ENCODE measurements at places on chromosomes 2 and 18.

- DNase-seq, result no peak
These were observed 1529.8 kb downstream of the RPIA start for GRCh38 chr2:90221300-90221651.

GRCh38 chr2:230219419-230220331 lies at the start of gene SP110:
TSS of gene SP110 (minus strand) at chr2:230219984. CDS start at chr2:230216927, 3,057 bp downstream.
- DNase-seq, result peak; percentile 81

GRCh38 chr2:70730730-70731129 lies 37.3 kb downstream of the ADD2 start:
- no peak for DNase-seq

DNA sequence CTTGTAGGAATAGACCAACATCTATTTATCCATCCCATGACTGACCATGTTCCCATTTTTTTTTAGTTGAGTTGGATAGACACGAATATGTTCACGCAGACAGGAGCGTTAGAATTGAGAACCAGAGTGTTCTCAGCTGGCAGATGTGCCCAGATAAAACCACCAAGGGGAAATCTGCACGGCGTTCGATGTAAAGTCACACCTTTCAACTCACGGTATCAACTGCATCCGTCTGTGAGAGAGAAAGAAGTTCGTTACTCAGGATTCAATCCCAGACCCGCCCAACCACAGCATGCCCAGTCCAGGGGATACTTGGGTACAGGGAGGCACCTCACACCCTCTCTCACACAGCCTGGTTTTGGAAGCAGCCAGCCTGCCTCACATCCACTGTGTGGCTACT lies 26.1 kb downstream of the MAL start:
- no peak for DNase-seq

- no peak for DNase-seq
These were observed 384.5 kb upstream of the MMADHC start for GRCh38 chr2:149972066-149972465.

GRCh38 chr2:42964439-42965083 lies 172.2 kb upstream of the HAAO start:
- no peak for DNase-seq

GRCh38 chr2:16855183-16855582 lies 189.5 kb upstream of the CYRIA start:
- DNase-seq, result no peak

- DNase-seq, result no peak
These were observed 1.3 kb downstream of the LRRTM4 start for GRCh38 chr2:77520641-77521547.

- no peak for DNase-seq
These were observed 23.0 kb downstream of the MPP4 start for GRCh38 chr2:201675454-201675853.

- no peak for DNase-seq
These were observed 8.2 kb downstream of the DPP10 start for GRCh38 chr2:114450639-114451038.

- DNase-seq, result no peak
These were observed 52.7 kb upstream of the CYP1B1 start for GRCh38 chr2:38128653-38129052.

DNA sequence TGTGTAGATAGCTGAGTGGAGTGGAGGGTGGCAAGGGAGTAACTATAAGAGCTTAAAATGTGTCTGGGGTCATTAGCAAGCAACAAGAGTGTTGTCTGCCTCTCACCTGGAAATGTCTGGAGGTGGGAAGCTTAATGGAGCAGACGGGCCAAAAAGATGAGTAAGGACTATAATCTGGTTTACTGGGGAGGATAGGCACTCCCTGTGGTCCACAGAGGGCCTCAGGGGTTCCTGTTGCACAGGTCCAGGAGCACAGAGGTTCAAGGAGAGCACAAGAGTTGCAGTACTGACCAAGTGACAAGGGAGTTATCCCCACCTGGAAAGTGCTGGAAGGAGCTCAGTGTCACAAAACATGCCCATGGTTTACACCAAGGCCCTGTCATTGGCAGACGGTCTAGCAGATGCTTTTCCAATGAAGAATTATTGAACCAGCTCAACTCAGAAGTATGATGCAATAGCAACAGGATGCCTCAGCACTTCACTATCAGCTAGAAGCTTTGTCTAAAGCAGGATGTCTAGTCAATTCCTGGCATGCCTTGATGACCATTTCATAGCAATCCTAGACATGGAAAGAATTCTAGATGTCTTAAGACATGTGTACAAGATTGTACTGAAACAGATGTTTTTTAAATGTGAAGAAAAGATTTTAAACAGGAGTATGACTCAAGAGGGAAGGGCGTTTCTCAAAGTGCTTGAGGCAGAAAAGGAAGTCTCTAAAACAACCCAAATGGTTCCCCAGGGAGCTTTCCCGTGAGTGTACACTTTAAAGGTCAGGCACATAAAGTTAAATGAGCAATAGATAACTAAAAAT lies 62.9 kb upstream of the SERPINE2 start:
- DNase-seq, result no peak

Measured in activated naive CD8-positive, alpha-beta T cell treated with anti-CD3 and anti-CD28 coated beads, Interleukin-2, amount 50 U/mL, for 24 hours (primary cell).